NCI-H2081 (cell line): ENCODE measurements at places on chromosomes 4 and X.

DNA sequence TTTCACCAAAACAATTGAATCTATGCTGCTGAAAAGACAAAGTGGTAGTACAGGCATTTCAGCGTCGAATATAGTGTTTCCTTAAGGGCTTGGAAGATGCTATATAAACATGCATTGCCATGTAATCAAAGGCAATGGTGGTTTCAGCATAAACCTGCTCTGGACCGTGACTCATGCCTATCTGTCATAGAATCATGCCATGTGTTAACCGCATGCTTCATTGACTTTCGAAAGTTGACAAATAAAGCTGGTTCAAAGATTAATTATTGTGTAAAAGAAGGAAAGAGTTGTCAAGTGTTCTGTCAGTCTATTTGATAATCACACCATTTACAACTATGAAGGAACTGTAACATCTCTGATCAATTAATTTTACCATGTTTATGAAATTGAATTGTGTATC lies 83.2 kb downstream of the FUNDC1 start:
- DNase-seq, result no peak

DNA sequence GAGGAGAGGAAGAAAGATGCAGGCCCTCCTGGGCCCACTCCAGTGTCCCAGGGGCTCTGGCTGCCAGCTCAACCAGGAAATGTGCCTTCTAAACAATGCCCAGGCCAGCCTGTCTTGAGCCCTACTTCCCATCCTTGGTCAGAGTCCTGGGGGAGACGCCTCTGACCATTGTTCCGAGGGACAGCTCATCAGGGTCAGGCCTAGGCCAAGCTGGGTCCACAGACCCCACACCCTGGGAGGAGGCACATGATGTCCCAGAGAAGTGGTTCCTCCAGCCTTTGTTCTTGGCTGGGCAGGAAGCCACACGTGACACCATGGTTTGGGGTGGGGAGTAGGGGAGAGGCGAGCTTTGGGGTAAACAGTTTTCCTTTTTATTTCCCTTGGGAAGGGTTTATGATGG lies 102.5 kb downstream of the EFNB1 start:
- no peak for DNase-seq

- no peak for DNase-seq
Measured at GRCh38 chr4:110614976-110615352, 7.9 kb downstream of the PITX2 start.

DNA sequence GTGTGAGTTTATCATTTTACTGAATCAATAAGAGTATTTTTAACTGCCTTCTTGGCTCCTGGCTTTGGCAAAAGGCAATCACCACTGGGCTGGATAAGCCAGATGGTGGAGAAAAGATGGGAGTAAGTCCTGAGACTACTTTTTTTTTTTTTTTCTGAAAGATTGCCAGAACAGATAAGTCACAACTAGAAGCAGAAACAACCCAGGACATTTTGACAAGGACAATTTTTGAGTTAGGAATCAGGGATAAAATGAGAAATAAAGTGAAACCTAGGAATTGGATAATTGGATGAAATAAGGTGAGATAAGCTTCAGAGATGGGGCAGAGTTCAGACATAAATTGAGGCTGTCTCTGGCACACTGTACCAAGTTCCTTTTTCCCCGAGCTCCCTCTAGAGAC lies 471.0 kb downstream of the KLHL13 start:
- DNase-seq, result no peak

DNA sequence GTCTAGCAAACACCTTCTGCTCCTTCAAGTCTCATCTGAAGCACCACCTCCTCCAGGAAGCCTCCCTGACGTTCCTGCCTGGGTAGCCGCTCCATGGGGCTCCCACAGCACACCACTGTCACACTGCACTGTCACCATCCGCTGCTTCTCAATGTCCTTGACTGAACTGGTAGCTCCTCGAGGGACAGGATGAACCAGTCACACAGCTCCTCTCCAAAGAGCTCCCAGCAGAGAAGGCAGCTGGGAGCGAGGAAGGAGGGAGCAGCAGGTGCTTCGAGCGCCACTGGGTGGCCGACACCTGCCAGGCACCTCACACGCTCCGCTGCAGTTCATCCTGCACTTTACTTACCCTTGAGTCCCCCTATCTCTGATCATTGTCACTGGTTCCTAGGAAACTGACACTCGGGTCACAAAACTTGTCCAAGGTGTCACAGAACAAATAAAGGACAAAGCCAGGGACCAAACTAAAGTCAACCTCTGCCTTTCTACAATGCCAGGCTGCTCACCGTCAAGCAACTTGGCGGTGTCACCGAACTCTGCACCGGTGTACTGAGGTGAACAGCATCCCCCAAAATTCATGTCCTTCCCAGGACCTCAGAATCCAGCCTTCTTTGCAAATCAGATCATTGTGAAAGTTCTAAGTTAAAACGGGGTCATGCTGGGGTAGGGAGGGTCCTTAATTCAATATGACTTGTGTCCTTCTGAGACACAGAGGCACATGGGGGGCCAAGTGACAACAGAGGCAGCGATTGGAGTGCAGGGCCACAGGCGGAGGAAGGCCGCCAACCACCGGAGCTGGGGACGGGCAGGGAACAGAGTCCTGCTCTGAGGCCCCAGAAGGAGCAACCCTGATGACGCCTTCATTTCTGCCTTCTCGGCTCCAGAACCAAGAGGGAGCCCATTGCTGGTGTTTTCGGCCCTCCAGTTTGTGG lies 5.5 kb upstream of the S100P start:
- DNase-seq, result no peak

DNA sequence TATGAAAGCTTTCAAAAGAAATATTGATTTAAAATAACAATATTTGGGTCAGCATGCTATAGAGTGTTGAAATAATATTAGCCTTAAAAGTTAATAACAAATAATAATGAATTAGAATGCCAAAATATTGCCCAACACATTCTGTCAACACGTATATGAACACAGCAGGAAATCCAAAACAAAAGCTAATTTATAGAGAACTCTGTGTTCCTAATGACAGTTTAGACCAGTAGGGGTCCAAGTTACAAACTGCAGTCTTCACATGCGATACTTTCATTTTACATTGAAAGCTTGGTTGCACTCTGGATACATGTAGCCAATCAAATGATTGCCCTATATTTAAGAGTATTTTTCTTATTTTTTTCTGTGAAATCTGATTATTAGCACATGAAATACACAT lies 274.4 kb downstream of the DCTD start:
- peak; percentile 21 for DNase-seq
